Bronchial epithelial cell (primary cell): ENCODE measurements at places on chromosomes 4 and X.

DNA sequence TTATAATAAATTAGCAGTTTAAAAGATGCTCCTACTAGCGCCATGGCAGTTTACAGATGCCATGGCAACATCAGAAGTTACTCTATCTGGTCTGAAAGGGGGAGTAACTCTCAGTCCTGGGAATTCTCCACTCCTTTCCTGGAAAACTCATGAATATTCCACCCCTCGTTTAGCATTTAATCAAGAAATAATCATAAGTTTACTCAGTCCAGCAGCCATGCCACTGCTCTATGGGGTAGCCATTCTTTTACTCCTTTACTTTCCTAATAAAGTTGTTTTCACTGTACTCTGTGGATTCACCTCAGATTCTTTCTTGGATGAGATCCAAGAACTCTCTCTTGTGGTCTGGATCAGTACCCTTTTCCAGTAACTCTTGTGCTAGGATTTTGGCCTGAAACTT is 52.3 kb downstream of the GUCY1B1 start:
- DNase-seq: no peak

DNA sequence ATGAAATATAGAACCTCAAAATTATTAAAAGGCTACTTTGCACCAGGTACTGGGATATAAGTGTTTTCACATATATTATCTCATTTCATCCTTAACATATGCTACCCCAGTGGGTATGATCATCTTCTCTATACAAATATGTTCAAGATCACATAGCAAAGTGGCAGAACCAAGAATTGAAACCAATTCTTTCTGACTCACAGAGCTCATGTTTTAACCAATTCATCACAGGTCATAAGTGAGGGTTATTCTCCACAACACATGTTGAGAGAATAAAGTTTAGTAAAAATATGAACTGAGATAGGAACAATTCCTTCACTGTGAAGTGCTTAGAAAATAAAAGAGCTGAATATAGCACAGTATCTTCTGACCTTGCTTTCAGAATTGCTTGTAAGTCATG is 442.9 kb upstream of the RASGEF1B start:
- no peak for DNase-seq

DNA sequence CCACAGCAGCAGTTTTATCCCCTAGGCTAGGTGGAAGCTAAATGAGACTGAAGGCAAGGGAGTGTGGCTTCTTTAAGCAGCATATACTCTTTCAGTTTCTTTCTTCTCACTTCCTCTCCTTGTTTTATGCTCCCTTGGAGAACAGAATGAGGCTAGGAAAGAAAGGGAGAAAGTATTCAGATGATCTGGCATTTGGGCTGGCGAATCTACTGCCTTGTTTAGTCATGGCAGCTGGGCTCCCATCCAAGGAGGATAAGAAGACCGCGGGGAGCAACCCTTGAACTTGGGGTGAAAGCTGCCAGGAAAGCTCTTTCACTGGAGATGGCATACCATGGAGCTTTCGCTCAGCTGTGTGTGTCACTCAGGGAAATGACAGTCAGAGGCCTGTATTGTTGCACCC is 72.1 kb downstream of the ARHGEF38 start:
- DNase-seq: peak; percentile 30

- no peak for DNase-seq
Measured at GRCh38 chrX:109382332-109382731, 99.6 kb downstream of the GUCY2F start.

DNA sequence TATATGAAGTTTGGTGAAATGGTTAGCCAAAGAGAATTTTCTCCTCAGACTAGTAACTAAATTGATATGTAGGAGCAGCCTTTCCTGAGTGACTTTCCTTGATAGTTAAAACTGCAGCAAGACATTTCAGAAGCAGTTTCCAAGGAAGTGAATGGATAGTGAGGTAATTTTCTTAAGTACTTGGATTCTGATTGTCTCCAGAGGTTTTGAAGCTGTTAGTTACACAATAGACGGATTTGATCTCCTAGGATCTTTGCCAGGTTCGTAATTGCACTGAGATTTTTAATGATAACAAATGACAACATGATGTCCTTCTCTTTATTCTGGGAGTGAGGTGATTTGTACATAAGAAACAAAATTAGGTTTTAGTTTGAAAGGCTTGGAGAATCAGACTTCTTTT is 29.2 kb downstream of the PRRG1 start:
- DNase-seq: no peak

DNA sequence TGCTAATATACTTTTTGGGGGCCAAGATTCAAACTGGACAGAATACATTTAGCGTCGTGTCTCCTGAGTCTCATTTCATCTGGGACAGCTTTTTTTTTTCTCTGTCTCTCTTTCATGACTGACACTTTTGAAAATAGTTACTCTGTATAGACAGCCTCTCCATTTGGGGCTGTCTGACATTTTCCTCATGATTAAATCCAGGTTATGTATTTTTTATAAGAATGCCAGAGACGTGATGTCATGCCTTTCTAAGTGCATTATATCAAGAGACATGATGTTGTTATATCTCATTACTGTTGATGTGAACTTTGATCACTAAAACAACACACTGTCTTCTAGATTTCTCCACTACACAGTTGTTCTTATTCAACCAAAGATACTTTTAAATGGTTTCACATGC is 199.0 kb downstream of the BANK1 start:
- no peak for DNase-seq

DNA sequence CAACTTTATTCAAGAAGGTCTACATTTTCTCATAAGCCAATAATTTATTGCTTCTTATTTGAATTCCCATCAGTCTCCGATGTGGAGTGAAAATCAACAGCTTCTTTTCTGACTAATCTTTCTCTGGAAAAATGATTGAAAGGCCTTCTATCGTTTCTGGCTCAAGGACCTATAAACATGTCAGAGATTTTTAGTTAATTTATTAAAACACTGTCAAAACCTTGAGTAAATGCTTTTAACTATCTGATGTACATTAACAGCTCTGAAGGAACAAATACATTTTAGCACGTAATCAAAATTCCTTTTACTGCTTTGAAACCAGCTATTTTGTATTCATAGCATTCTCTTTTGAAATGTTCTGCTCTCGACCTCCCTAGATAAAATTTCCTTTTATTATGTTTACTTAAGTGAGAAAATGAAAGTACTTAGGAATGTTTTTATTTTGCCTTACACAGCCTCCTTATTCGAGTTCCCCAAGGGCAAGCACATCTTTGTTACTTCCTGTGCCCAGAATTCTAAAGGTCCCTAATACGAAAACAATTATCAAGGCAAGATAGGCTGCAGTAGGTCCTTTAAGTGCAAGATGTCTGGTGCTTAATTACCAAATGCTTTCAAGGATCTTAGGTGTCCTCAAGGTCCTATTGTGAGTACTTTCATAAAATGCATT is 3.1 kb upstream of the ZFX start:
- no peak for DNase-seq

GRCh38 chr4:80781431-80781830 is 249.1 kb upstream of the BMP3 start:
- DNase-seq: peak; percentile 6
